ENCODE measurements at places on chromosomes 2 and 18.

DNA sequence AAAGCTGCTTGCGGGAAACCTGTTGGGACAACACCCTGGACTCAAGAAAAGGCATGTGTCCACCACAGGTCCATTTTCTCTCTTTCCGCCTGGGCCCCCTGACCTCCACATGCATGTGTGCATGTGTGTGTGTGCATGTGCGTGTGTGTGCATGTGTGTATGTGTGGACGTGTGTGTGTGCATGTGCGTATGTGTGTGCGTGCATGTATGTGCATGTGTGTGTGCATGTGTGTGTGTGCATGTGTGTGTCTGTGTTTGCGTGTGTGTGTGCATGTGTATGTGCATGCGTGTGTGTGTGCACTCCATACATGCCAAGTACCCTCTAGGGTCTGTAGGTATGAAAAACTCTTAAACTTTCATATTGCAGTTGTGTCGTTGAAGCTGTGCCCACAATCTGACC lies 16.3 kb downstream of the CAPN14 start:
- DNase-seq = no peak

DNA sequence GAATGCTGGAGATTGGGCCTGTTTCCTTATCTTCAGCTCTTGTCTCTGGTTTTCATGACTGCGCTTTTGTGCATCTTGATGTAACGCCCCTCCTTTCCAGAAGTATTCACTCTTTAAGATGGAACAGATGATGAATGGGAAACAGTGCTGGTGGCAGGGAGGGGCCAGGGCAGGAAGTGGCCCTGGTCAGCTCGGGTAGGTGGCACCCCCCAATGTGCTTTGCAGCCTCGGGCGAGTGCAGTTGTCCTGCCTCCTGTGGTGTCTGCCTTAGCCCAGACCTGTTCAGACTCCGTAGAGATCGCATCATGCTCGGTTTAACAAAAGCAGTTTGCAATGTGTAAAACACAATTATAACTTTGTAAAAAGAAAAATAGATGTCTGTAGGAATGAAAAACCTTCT lies 17.0 kb upstream of the MGAT4A start:
- no peak for DNase-seq

DNA sequence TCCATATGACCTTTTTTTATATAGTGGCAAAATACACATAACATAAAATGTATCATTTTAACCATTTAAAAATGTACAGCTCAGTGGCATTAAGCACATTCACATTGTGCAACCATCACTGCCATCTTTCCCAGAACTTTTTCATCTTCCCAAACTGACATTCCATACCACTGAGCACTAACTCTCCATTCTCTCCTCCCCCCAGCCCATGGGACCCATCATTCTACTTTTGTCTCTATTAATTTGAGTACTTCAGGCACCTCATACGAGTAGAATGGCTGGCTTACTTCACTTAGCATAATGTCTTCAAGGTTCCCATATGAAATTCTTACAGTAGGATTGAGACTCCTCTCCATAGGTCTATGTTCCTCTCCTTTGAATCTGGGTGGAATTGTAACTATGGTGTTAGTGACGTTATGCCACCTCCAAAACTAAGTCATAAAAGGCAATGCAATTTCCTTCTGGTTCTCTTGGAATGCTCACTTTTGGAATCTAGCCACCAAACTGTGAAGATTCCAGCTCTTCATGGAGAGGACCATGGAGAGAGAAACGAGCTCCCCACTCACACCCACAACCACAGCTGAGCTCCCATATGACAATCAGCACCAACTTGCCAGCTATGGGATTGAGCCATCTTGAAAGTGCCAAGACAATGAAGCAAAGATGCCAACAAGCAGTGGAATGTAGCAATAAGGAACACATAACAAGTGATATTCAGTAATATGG lies 9.8 kb upstream of the DNAJC27 start:
- no peak for DNase-seq

- no peak for DNase-seq
Measured at GRCh38 chr2:39542523-39542922, 105.4 kb upstream of the MAP4K3 start.

- peak; percentile 14 for DNase-seq
Measured at GRCh38 chr2:23452853-23453420, 68.0 kb downstream of the KLHL29 start.

GRCh38 chr2:46825939-46826568 lies 89.6 kb downstream of the MCFD2 start:
- DNase-seq = no peak

GRCh38 chr2:134819334-134819733 lies 19.1 kb upstream of the ACMSD start:
- DNase-seq = no peak

DNA sequence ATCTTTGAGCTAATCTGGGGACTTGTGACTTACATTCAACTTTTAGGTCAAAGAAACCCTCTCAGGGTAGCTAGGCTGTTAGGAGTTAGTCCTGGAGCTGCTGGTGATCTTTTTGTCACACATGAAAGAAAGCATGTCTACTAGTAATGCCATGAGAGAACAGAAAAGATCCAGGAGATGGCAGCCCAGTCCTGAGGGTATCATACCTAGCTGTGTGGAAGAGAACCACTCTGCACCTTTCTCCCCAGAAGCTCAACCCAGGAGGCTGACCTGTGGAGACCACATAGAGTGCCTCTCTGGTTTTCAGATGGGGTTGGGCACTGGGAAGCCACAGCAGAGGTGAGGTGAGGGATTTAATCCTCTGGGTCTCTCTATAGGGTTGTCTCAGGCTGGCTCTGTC lies 460.2 kb upstream of the UBE2E3 start:
- DNase-seq = no peak

DNA sequence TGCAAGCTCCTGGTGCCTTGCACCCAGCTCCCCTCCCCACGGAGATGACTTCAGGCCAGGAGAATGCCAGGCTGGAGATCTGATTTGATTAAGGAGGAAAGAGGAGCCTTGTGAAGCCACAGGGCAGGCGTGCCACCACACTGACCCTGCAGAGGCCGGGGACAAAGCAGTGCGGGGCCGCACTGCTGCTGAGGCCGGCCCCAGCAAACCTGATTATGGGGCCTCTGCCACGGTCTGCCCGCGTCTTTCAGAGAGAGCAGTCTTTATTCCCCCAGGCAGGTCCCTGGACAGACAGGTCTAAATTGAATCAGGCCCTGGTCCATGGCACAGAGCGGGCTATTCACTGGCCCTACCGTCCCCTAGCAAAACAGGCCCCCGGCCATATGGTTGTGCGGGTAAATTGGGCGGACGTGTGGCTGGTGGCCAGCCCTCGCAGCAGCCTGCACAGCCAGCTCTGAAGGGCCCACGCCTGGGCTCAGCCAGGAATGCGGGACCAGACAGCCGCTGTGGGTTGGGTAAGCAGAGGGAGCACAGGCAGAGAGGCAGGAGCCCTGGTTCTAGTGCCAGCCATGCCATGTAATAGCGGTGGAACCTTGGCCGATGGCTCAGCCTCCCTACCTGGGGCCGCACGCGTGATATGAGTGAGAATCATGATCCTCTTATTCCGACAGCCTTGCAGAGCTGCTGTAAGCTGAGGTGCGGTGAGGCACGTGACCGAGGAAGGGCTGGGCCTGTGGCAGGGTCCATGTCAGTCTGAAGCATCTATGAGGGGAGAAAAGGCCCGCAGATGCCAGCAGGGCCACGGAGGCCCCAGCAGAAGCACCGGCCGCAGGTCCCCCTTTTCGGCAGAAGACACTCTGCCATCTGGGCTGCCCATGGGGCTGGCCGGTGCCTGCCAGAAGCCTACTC lies 97.3 kb upstream of the MYCN start:
- no peak for DNase-seq

DNA sequence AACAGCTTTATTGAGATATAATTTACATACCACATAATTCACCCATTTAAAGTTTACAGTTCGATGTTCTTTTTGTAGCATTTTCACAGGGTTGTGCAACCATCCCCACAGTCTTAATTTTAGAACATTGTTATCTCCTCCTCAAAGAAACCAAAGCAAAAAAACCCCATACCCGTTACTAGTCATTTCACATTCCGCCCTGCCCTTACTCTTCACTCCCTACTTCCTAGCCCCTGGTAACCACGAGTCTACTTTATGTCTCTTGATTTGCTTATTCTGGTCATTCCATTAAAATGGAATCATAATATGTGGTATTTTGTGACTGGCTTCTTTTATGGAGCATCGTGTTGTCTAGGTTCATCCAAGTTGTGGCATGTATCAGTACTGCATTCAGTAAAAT lies 137.7 kb downstream of the TANC1 start:
- DNase-seq = no peak

DNA sequence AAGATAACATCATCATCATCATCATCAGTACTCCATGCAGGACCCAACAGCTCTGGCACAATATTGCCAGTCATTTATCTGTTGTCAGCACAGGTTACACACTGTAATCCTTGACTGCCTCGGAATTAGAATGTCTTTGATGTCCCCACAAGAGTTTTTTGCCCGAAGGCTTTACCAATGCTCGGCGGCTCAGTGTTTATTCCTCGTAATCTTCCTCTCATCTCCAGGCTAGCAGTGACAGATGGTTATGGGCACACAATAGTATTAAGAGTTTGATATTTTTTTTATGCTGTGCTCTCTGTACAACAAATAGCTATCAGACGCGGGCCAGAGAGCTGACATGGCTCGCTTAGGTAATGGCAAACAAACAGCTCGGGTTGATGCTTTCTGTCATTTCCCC lies 515.2 kb downstream of the ZEB2 start:
- DNase-seq = no peak

- no peak for DNase-seq
Measured at GRCh38 chr18:3524706-3525105, 74.7 kb downstream of the TGIF1 start.

GRCh38 chr2:168920504-168921157 lies 19.5 kb downstream of the G6PC2 start:
- no peak for DNase-seq

DNA sequence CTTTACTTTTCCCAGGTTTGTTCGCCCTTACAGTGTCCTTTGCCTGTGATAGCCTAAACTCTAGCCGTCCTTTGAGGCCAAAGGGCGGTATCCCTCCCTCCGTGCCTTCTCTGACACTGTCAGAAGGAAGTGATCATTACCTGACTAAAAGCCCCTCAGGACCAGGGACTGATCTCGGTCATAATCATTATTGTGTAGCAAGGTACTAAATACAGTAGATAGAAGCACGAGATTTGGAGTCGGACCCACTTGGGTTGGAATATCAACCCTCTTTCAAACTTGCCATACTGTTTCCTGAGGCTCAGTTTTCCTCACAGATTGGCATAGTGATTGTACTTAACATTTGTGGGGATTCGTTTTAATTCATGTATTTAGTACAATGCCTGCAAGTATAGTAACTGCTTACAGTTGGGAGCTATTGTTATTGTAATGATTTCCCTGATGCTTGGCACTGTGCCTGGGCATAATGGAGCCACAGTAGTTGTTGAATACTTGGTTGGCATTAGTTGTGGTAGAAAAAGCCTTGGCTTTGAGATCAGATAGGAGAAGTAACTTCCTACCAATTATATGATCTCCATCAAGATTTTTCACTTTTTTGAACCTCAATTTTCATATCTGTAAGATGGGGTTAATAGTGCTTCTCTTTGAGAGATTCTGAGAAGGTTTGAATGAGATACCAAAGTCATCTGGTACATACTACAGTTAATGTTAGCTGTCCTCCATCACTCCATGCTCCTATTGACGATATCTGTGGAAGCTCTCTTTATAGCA lies 836 bp downstream of the STK11IP start:
- no peak for DNase-seq

- no peak for DNase-seq
Measured at GRCh38 chr18:7317804-7318231, 86.9 kb downstream of the LRRC30 start.

- no peak for DNase-seq
Measured at GRCh38 chr2:30334762-30335363, 103.5 kb downstream of the LBH start.

DNA sequence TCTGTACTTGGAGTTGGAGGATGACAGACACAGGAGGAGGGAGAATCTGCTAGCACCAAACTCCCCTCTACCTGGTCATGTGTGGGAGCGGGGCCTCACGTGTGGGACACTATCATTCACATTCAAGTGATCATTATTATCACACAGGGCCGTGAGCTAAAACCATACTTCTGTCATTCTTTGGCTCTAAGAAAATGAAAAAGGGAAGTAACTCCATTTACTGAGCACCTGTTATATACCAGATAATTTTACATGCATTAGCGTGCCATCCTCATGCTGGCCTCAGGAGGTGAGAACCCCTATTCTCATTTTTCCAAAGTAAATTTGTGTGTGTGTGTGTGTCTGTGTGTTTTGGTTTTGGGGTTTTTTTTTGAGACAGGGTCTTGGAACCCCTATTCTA lies 150.1 kb downstream of the GLI2 start:
- DNase-seq = no peak

- DNase-seq = no peak
Measured at GRCh38 chr2:97970293-97971060, 25.3 kb downstream of the TMEM131 start.

DNA sequence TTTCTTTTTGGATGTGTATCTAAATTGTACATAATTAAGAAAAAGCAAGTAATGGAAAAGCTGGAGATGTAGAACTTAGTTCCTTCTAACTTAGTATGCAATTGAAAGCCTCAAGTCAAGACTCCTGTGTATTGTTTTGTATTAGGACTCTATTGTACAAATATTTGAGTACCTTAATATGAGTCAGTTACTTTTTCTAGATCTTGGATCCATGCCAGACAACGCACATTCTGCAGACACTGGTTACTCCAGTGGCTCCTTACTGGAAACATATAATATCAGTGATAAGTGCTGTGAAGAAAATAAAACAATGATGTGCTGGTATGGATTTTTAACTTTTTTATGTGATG lies 1.5 kb downstream of the SLC39A10 start:
- no peak for DNase-seq

DNA sequence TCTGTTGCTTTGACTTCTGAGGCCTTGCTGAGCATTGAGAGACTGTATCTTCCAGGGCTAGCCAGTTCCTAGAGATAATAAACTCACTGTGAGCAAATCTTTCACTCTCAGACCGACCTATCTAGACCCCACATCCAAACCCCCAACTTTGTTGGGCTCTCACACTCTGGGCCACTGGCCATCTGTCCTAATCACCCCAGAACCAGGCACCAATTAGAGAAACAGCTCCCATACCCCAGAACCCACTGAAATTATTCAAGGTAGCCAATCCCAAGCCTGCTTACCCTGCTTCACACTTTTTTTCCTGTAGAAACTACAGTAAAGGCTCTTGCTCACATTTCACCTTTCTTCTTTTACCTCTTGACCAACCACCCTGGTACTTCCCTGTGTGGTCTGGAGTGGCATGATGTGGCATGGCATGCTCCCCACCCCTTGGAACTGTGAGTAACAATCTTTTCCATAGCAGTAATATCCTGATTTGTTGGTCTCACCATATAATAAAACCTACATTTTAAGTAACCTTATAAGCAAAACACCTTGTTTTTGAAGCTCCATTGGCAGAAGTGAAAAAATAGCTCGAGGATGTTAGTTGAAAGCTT lies 55.2 kb downstream of the ANKRD12 start:
- DNase-seq = no peak

DNA sequence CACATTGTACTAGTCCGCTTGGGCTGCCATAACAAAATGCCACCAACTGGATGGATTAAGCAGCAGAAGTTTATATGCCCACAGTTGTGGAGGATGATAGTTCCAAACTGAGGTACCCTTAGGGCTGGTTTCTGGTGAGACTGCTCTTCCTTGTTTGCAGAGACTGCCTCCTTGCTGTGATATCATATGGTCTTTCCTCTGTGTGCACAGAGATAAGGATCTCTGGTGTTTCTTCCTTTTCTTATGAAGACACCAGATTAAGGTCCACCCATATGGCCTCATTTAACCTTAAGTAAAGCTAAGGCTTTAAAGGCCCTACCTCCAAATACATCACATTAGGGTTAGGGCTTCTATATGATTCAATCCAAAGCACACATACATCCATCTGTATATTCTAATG lies 738.2 kb upstream of the GCFC2 start:
- DNase-seq = no peak

All from activated CD8-positive, alpha-beta memory T cell treated with anti-CD3 and anti-CD28 coated beads for 1 hour (primary cell).